ENCODE measurements at places on chromosomes 11 and 22.

DNA sequence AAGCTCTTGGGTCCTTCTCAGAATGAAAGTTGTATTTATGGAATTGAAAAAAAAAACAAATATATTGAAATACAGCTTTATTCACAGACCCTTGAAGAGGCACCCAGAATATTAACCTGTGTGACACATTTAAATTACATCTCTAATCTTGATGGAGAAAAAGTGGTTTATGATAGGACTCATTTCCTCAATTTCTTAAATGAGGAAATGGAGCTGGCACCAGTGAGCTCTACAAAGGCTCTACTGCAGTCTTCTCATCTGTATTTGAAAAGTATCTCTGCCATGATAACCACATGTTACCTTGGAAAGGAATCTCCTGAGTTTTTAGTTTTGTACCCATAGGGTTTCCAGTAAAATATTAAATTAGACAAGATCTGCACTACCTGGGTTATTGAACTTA, 186.5 kb downstream of the HIPK3 start:
- DNase-seq, result no peak

- DNase-seq, result no peak
These were observed 52.2 kb upstream of the HMGXB4 start for GRCh38 chr22:35204807-35205775.

- no peak for DNase-seq
These were observed 49.5 kb downstream of the LGR4 start for GRCh38 chr11:27423125-27423524.

GRCh38 chr11:43404836-43405479, 46.2 kb downstream of the TTC17 start:
- no peak for DNase-seq

GRCh38 chr22:46749682-46750529, 11.9 kb upstream of the CERK start:
- no peak for DNase-seq

- DNase-seq, result no peak
These were observed 41.3 kb downstream of the TRIM29 start for GRCh38 chr11:120096369-120097191.

Data from omental fat pad (tissue), 4 donors.